ENCODE measurements at places on chromosomes 3 and 15.

- no peak for DNase-seq
Observed at GRCh38 chr3:98540346-98540745, 8.6 kb downstream of the GPR15 start.

GRCh38 chr3:165854696-165855095 lies 17.5 kb upstream of the BCHE start:
- peak; percentile 38 for DNase-seq

GRCh38 chr15:74062236-74062635 lies 20.1 kb downstream of the GOLGA6A start:
- DNase-seq: no peak

GRCh38 chr3:45181496-45181895 lies 35.3 kb upstream of the CDCP1 start:
- no peak for DNase-seq

- no peak for DNase-seq
Observed at GRCh38 chr15:91909574-91909973, 56.1 kb downstream of the SLCO3A1 start.

DNA sequence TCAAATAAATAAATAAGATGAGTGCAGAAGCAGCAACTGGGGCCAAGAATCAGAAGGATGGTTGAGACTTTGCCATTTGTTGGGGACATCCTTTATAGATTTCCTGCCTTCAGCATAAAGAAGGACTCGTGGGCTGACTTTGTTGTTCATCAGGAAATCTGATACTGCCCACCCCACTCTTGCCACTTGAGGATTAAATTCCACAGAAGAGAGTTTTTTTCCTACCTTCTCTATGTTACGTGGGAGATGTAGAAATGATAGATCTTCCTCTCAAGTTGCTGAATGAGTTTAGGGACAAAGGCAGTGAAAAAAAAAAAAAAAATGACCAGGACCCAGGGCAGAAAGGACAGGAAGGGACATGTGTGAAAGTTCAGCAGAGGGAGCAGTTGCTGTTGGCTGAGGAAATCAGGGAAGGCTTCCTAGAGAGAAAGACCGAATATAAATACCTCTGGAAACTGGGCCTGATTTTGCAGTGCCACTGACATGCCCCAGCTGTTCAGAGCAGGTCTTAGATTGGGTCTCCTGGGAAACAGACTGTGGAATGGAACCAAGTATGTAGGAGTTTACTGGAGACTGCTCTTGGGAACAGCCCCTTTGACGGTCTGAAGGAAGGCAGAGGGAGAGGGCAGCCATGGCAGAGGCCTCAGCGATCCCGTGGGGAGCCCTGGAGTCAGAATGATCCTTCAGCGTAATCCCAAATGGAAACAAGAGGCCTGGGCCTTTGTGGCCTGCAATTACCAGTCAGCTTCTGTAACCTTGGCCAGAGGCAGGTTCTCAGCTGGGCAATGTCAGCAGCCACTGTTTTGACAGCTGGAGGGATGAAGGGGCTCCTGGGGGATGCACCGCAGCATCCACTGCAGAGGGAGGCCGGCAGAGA lies 50.9 kb downstream of the C3orf20 start:
- no peak for DNase-seq

- DNase-seq: no peak
Observed at GRCh38 chr3:28103861-28104260, 137.6 kb upstream of the CMC1 start.

Data from NCI-H2081 (cell line).